Endothelial cell of umbilical vein (primary cell): ENCODE measurements at places on chromosomes 2 and 18.

DNA sequence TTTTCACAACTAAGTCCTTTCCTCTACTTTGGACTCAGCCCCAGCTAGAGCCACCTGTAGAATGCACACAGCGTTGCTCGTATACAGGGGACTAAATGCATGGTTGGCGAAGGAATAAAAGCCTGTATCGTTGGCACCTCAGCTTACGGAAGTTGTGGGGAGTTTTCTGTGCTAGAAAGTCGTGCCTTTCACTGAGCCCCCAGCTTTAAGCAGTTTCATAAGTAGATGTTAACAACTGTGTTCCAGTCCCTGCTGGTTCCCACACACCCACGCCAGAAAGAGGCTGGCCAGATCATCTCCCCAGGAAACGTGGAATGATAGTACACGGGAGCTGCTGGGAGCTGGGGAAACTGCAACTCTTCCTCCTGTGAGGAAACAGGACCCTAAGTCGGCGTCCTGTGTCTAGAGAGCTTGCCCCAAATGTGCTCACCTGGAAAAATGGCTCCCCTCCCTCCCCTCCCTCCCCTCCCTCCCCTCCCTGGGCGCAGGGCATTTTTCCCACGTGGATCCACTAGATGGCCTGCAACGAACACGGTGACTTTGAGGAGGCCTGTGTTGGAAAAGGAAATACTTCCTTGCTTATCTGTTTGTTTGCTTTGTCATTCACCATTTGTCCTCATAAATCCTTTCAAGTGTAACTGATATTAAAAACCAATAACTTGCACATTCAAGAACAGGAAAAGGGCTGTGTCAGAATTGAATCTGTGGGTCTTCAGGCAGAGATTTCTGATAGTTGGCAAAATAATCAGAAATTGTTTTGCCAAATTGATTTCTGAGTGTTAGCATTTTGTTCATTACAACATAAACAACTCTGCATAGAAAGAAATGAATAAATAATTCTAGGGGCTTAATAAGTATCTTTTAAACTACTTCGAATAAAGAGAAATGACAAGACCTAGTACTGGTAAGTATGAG, 43.9 kb upstream of the RFX8 start:
- peak; percentile 61 for DNase-seq

DNA sequence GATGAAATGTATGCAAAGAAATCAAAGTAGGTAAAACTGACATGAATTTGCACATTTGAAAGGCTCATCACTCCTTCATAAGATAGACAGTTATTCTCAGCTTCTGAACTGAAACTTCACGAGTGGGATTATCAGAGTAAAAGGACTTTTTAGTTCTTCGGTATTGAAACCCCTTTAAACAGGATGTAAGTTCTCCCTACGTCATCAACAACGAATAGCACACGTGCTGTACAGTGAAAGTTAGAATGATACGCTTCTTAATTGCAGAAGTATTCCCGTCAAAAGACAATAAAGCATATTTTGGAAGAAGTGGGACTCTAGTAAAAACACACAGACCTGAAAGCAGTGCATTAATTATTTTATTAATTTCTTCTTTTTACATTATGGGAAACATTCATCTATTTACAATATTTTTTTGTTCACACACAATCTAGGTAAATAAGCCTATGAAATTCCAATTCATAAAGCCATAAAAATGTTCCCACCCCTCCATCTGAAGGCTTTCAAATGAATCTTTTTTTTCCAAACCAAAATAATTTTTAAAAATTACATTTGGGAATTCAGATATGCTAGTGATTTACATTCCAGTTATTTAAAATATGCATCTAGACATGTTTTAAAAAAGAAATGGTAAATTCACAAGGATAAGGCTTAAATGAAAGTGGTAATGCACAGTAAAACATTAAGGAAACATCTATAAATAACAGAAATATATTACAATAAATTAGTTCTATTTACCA, 45.9 kb downstream of the TGIF1 start:
- DNase-seq = no peak

- DNase-seq = no peak
Observed at GRCh38 chr18:40061086-40061485, 1893.9 kb upstream of the PIK3C3 start.

- DNase-seq = no peak
Observed at GRCh38 chr2:224570328-224570993, 14.7 kb downstream of the CUL3 start.

- DNase-seq = no peak
Observed at GRCh38 chr2:241532168-241532567, 23.8 kb upstream of the STK25 start.

- peak; percentile 59 for DNase-seq
Observed at GRCh38 chr18:7789856-7790552, 222.9 kb downstream of the PTPRM start.

DNA sequence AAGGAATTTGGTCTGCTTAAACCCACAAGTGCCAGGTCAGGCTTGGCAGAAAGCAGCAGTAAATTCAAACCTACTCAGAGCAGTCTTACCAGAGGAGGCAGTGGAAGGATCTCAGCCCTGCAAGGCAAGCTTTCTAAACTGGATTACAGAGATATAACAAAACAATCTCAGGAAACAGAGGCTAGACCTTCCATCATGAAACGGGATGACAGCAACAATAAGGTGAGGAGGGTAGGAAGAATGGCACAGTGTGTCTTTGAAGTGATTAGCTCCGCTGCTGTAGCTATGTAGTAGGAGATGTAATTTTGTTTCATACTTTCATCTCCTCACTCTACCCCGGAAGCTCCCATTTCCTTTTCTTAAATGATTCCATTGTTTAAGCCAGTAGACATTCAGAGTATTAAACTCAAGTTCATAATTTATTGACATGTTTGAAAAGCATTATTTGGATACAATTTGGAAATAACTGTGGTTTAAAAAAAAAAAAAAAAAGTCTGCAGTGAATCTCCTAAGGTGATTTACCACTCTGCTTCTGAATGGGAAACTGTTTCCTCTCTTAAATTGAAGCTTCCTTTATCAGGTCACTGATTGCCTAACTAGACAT, 29.4 kb upstream of the DYSF start:
- peak; percentile 91 for DNase-seq

DNA sequence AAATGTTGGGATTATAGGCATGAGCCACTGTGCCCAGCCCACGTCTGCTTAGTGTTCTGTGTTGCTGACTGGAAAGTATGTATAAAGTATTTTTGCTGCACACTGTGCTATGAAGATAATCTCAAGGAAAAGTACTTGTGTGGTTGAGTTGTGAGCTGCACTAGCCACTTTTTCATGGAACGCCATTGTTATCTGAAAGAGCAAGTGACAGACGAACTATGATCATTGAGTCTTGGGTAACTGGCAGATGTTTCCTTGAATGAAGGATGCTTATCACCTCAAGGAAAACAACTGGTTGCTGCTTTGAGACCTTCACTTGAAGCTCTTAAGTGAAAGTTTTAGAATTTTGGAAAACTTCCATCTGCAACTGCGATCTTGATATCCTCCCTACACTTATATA, 82.2 kb upstream of the KCTD1 start:
- DNase-seq = no peak
